Nephron progenitor cell (in vitro differentiated cells): ENCODE measurements at places on chromosomes 7 and 10.

- H3K4me3 ChIP-seq = no peak overlapping the region
- H3K36me3 ChIP-seq = peaks cover 19% of the 10 kb centered on the region
- DNase-seq = no peak
Measured at GRCh38 chr10:132606031-132606491, 68.5 kb downstream of the INPP5A start.

- no peak for DNase-seq
- no peaks in the 10 kb centered on the region for H3K36me3 ChIP-seq
- no peak overlapping the region for H3K4me3 ChIP-seq
- H3K27me3 ChIP-seq = peaks cover 10% of the 10 kb centered on the region
- no peaks in the 10 kb centered on the region for H3K4me1 ChIP-seq
Measured at GRCh38 chr10:132156382-132156781, 30.4 kb upstream of the DPYSL4 start.

DNA sequence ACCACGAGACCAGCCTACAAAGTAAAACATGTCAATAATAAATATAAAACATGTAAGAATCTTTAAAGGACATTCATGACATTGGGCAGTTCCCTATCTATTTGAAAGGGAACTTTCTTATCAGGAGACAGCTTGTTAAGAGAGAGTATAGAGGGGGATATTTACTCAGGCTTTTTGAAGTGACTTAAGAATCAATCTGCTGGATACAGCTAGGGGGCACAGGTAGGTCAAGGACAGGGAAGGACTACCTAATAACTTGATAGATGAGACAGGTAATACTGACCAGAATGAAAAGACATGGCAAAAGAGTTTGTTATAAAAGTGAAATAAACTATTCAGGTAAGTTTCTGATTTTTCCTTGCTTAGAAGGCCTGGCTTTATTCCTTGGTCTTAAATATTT, 21.8 kb upstream of the LRRD1 start:
- DNase-seq = no peak
- no peaks in the 10 kb centered on the region for H3K4me1 ChIP-seq
- H3K27me3 ChIP-seq = no peaks in the 10 kb centered on the region
- H3K36me3 ChIP-seq = peaks cover 82% of the 10 kb centered on the region
- no peak overlapping the region for H3K4me3 ChIP-seq

DNA sequence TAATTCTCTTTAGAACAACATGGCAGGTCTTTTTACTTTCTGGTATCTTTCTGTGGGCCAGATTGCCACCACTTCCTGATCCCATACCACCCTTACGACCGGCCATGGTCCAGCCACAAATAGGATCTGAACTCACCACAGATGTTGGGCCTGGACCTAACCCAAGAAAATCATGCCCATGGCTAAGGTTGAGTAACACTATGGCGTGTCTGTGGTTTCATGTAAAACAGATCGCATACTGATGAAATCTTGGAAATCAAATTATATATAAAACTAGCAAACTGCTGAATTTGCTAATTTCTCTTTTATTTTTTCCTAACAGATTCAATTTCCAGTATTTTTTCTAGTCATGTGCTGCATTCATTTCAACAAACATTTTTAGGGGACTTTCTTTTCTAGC, 77.2 kb downstream of the CH25H start:
- H3K4me3 ChIP-seq = no peak overlapping the region
- H3K4me1 ChIP-seq = no peaks in the 10 kb centered on the region
- H3K36me3 ChIP-seq = no peaks in the 10 kb centered on the region
- DNase-seq = no peak

DNA sequence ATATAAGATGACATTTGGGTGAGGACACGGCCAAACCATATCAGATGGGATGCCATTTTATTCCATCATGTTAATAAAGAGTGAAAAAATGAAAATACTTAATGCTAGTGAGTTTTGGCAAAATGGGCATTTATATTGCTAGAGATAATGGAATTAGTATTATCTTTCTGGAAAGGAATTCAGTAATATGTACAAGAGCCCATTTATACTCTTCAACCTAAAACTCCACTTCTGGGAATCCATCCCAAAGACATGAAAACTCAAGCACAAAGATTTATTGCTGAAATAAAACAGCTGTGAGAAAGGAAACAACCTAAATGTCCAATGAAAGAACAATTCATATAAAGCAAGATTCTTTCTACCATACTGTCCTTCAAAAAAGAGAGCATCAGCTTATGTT, 96.0 kb upstream of the TMEM168 start:
- no peak for DNase-seq
- no peak overlapping the region for H3K4me3 ChIP-seq
- peaks cover 6% of the 10 kb centered on the region for H3K4me1 ChIP-seq
- peaks cover 61% of the 10 kb centered on the region for H3K36me3 ChIP-seq

DNA sequence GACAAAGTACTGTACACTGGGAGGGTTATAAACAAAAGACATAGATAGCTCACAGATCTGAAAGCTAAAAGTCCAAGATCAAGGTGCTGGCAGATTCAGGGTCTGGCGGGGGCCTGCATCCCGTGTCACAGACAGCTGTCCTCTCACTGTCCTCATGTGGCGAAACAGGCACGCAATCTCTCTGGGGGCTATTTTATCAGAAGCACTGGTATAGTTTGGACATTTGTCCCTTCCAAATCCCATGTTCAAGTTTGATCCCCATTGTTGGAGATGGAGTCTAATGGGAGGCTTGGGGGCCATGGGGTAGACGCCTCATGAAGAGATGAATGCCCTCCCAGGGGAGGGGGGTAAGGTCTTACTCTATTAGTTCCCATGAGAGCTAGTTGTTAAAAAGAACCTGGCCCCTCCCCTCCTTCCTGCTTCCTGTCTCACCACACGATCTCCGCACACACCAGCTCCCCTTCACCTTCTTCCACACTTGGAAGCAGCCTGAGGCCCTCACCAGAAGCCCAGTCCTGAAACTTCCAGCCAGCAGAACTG, 72.5 kb upstream of the UCN3 start:
- H3K27ac ChIP-seq = peak overlapping the region; percentile 77
- no peaks in the 10 kb centered on the region for H3K36me3 ChIP-seq
- H3K4me3 ChIP-seq = no peak overlapping the region
- DNase-seq = no peak
- no peaks in the 10 kb centered on the region for H3K27me3 ChIP-seq
- peaks cover 27% of the 10 kb centered on the region for H3K4me1 ChIP-seq

DNA sequence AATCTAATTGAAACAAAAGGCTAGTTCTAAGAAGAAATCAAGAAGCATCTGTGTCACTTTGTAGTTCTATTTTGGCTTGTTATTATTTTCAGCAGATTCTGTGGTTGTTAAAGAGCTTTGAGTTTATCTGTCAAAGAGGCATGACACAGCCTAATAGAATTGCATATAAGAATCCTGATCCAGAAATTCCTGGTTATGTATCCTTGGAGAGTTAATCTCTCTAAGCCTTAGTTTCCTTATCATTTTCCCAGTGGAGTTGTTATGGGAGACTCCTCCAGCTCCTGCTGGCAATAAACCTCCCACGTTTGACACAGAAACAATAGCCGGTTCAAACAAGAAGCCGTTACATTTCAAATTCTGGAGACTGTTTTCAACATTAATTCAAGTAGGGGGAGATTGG, 288.3 kb downstream of the SDHAF3 start:
- no peak overlapping the region for H3K27ac ChIP-seq
- H3K27me3 ChIP-seq = peaks cover under 1% of the 10 kb centered on the region
- H3K36me3 ChIP-seq = no peaks in the 10 kb centered on the region
- H3K4me1 ChIP-seq = peaks cover 21% of the 10 kb centered on the region
- DNase-seq = no peak

GRCh38 chr10:102743588-102744373, at the start of gene WBP1L:
WBP1L (plus strand) TSS chr10:102743948; CDS start chr10:102744054, 106 bp downstream.
- H3K36me3 ChIP-seq = peaks cover 8% of the 10 kb centered on the region
- peak; percentile 91 for DNase-seq
- peak within 1 kb of the TSS; percentile 97 for H3K4me3 ChIP-seq
- H3K27me3 ChIP-seq = peaks cover 2% of the 10 kb centered on the region
- peak within 1 kb of the TSS; percentile 31 for H3K27ac ChIP-seq

DNA sequence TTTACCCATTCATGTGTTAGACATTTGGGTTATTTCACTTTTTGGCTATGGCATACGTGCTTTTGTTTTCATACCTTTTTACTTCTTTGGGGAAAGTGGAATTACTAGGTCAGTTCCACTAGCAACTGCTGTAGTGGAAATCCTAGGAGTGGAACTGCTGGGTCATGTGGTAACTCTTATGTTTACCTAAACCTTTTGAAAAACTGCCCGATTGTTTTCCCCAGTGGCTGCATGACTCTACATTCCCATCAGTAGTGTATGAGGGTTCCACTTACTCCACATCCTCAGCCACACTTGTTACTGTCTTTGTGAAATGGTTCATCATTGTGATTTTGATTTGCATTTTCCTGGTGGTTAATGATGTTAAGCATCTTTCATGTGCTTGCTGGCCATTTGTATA, 82.3 kb downstream of the TAX1BP1 start:
- H3K4me1 ChIP-seq = peaks cover 5% of the 10 kb centered on the region
- no peak overlapping the region for H3K27ac ChIP-seq
- DNase-seq = no peak
- peaks cover 16% of the 10 kb centered on the region for H3K36me3 ChIP-seq
- no peaks in the 10 kb centered on the region for H3K27me3 ChIP-seq
- no peak overlapping the region for H3K4me3 ChIP-seq

- no peak within 1 kb of the TSS for H3K27ac ChIP-seq
- DNase-seq = no peak
- no peaks in the 10 kb centered on the region for H3K36me3 ChIP-seq
- H3K4me1 ChIP-seq = no peaks in the 10 kb centered on the region
- H3K27me3 ChIP-seq = peaks cover 4% of the 10 kb centered on the region
Measured at GRCh38 chr7:93148144-93148543, at the start of gene SAMD9L. SAMD9L (minus strand) TSS chr7:93148385; CDS start chr7:93135971, 12,414 bp downstream.

GRCh38 chr10:7301006-7301778, 109.6 kb downstream of the SFMBT2 start:
- H3K27me3 ChIP-seq = peaks cover 9% of the 10 kb centered on the region
- H3K27ac ChIP-seq = peak overlapping the region; percentile 96
- peaks cover 86% of the 10 kb centered on the region for H3K4me1 ChIP-seq

DNA sequence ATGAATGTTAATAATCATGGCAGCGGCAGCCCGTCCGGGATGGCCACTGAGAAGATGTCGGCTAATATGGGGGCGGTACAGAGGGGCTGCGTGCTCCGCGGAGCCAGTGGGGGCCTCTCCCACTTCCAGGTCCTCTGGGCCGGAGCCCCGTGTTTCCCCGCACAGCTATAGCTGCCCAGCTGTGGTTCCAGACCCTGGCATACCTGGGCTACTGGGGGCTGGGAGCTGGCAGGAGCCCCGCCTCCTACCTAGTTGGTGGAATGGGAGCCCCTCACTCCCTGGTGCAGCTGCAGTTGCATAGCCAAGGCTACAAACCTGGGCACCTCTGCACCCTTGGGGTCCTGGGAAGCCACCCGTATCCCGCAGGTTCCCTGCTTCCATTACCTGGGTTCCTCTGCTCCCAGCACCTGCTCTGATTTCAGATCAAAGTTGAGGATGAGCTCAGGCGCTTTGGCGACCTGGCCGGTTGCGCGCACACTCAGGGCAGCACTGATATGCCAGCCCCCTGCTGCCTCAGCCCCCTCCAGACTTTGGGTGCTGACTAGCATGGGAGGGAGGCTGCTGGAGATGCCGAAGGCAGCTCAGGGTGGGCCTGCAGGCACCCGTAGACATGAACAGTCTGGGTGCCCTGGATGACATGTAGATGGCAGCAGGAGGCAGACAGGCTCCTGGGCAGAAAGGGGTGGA, 236.5 kb upstream of the SEMA3D start:
- no peak overlapping the region for H3K27ac ChIP-seq
- no peaks in the 10 kb centered on the region for H3K36me3 ChIP-seq
- DNase-seq = no peak
- peaks cover 6% of the 10 kb centered on the region for H3K27me3 ChIP-seq

- H3K4me3 ChIP-seq = no peak overlapping the region
- H3K27me3 ChIP-seq = no peaks in the 10 kb centered on the region
- no peaks in the 10 kb centered on the region for H3K4me1 ChIP-seq
- no peak for DNase-seq
- H3K27ac ChIP-seq = no peak overlapping the region
Measured at GRCh38 chr7:114109721-114110120, 190.9 kb upstream of the PPP1R3A start.

- H3K27me3 ChIP-seq = peaks cover 2% of the 10 kb centered on the region
- H3K4me3 ChIP-seq = peak overlapping the region; percentile 91
- peak; percentile 64 for DNase-seq
- peak overlapping the region; percentile 99 for H3K27ac ChIP-seq
Measured at GRCh38 chr7:74174606-74175082, 488 bp downstream of the EIF4H start.

DNA sequence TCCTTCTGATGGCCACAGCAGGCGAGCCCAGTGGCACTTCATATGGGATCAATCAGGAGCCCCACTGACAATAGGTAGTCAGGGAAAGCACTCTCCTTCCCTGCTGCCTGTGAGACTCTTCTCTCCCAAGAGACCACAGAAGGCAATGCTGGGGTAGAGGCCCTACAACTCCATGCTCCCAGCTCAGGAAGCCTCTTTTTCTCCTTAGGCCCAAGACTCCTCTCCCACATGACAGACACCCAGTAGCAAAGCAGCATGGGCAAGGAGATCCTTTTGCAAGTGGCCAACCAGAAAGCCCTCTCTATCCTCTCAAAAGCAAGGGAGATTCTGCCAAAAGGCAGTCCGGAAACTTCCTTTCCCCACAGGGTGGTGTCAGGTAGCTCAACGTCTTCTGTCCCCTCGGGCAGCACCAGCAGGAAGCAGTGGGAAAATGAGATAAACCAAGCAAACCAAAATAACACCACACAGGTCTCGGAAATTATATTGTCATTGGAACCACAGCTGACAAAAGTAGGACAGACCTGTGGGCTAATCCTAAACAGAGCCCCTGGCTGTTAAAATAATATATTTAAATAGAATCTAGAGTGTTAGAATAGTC, 172.7 kb upstream of the GDF10 start:
- H3K4me3 ChIP-seq = no peak overlapping the region
- no peaks in the 10 kb centered on the region for H3K36me3 ChIP-seq
- H3K4me1 ChIP-seq = no peaks in the 10 kb centered on the region
- no peak overlapping the region for H3K27ac ChIP-seq
- no peak for DNase-seq

DNA sequence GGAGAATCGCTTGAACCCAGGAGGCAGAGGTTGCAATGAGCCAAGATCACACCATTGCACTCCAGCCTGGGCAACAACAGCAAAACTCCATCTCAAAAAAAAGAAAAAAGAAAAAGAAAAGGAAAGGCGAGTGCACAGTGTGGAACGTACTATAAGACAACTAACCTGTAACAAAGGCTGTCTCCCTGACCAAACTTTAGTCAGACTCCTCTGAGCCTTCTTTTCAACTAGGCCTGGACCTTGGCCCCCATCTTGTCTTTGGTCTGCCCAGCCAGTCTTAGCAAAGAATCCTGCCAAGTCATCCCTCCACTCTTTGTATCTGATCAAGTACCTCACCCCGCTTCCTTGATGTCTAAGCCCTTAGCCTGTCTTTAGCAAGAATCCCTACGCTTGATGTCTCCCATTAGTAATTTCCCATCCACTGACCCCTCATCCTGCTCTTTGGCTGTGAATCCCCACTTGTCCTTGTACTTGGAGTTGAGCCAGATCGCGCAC, 68.9 kb upstream of the KDM7A start:
- no peak overlapping the region for H3K27ac ChIP-seq
- no peaks in the 10 kb centered on the region for H3K36me3 ChIP-seq
- H3K27me3 ChIP-seq = peaks cover 3% of the 10 kb centered on the region
- no peak overlapping the region for H3K4me3 ChIP-seq

- H3K4me3 ChIP-seq = no peak overlapping the region
- no peaks in the 10 kb centered on the region for H3K36me3 ChIP-seq
- peaks cover 5% of the 10 kb centered on the region for H3K27me3 ChIP-seq
- peaks cover 5% of the 10 kb centered on the region for H3K4me1 ChIP-seq
- no peak for DNase-seq
Measured at GRCh38 chr10:89428877-89429276, 14.5 kb downstream of the IFIT5 start.
